ENCODE measurements at places on chromosomes 2 and 18.

DNA sequence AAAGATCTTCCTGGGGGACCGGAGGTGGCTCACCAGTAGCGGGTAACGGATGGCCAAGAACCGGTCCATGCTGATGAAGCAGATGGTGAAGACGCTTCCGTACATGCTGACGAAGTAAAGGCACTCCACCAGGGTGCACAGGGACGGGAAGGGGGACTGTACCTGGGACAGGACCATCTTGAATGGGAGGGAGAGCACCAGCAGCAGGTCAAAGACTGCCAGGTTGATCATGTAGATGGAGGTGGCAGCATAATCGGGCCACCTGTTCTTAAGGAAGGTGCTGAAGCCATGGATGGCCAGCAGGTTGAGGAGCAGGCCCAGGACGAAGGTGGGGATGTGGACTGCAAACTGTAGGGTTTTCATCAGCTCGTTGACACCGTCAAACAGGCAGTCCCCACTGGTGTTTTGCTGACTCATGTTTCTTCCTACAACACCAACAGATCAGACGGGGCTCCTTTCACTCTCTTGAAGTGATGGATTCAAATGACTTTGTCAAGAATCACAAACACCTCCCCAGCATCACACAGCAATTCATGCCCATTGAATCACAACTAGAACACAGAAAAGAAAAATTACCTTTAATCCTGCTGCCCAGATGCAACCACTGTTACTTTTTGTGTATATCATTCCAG lies 14.4 kb downstream of the GPR55 start:
- peak; percentile 48 for DNase-seq

- no peak for DNase-seq
Observed at GRCh38 chr18:48843162-48843561, 107.6 kb downstream of the SMAD7 start.

GRCh38 chr2:85712849-85713612 lies 18.9 kb downstream of the GNLY start:
- no peak for DNase-seq

DNA sequence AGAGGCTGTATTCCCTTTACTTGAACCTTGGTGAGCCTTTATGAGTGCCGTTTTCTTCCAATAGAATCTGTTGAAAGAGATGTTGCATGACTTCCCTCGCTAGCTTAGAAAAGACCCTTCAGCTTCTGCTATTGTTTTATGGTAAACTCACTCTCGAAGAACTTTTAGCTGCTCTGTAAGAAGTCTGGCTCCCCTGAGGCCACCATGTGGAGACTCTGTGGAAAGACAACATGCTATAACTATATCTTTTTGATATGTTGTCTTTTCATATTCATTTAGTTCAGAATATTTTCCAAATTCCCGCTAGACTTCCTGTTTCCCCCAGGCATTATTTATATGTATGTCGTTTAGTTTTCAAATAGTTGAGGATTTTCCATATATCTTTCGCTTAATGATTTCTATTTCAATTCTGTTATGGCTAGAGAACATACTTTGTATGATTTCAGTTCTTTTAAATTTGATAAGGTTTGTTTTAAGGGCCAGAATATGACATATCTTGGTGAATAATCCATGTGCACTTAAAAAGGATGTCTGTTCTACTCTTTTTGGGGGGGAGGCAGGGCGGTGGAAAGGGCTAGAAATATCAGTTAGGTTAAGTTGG lies 64.1 kb downstream of the PTPN4 start:
- peak; percentile 73 for DNase-seq

GRCh38 chr18:9638886-9639285 lies 24.5 kb upstream of the PPP4R1 start:
- DNase-seq, result no peak

GRCh38 chr2:54329482-54330161 lies 73.6 kb upstream of the TSPYL6 start:
- DNase-seq, result no peak

- DNase-seq, result peak; percentile 7
Observed at GRCh38 chr2:138622613-138623012, 121.0 kb downstream of the SPOPL start.

DNA sequence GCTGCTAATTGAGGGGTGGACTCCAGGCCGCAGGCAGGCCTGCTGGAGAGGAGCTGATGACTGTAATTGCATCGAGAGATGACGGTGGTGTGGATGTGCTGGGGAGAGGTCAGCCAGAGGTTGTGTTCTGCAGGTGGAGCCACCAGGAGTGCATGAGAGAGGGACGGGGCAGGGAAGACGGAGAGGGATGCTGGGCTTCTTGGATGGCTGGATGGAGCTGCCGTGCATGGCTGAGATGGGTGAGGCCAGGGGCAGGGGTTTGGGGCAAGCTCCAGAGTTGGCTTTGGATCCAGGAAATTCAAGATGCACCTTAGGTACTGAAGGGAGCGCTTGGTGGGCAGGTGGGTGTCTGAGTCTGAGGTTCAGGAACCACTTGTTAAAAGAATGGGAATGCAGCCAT lies 77.2 kb downstream of the SH3BP4 start:
- DNase-seq, result no peak

GRCh38 chr2:185644828-185645227 lies 93.8 kb upstream of the FSIP2 start:
- no peak for DNase-seq
